GM12891 (cell line): ENCODE measurements at places on chromosomes 1 and 21.

GRCh38 chr1:151134991-151135390 is 11.4 kb downstream of the SEMA6C start:
- DNase-seq, result no peak

DNA sequence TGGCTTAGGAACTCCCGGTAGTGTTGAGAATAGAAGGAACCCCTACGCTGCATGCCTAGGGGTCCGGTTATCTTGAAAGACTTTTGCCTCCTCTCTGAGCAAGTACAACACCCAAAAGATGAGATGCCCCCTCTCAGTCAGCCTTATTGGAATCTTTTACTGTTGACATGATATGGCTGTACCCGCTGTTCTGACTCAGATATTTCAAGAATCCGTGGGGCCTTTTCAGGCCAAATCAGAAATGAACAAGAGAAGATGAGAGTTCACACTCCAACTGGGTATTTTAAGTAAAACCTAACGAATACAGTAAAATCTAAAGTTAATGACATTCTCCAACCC is 164.2 kb downstream of the PPIAL4G start:
- DNase-seq, result no peak

- no peak for DNase-seq
Measured at GRCh38 chr1:160354388-160354985, 11.3 kb downstream of the NCSTN start.

DNA sequence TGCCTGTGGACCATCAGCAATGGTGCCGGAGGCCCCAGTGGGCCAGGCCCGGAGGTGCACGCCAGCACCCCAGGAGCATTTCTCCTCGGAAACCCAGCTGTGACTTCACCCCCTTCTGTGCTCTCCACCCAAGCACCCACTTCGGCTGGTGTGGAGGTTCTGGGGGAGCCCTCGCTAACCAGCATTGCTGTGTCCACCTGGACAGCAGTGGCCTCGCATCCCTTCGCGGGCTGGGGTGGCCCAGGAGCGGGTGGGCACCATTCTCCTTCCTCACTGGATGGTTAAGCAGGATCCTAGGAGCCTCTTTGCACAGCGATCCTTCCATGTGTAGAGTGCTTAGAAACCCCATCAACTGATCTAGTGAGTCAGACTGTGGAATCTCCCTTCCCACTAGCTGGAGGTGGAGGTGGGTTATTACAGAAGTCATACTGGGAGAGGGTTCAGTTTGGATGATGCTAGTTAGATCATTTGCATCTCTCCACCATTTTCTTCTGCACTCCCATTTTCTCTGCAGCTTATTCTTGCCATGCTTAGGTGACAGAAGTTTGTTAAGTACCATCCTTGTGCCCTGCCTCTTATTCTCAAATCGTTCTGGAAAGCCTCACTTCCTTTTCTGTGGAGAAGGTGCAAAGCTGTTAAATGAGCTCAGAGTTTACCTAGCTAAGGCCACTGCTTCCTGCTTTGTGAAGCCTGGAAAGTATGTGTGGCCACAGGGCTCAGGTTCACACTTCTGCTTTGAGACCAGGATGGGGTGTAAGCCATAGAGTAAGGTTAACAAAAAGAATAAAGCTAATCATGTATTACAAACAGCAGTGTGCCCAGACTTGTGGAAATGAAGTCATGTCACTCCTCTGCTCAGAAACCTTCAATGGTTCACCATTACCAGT is 32.3 kb downstream of the TBX19 start:
- no peak for DNase-seq

- no peak for DNase-seq
Measured at GRCh38 chr1:50735443-50735842, 224.6 kb downstream of the FAF1 start.

DNA sequence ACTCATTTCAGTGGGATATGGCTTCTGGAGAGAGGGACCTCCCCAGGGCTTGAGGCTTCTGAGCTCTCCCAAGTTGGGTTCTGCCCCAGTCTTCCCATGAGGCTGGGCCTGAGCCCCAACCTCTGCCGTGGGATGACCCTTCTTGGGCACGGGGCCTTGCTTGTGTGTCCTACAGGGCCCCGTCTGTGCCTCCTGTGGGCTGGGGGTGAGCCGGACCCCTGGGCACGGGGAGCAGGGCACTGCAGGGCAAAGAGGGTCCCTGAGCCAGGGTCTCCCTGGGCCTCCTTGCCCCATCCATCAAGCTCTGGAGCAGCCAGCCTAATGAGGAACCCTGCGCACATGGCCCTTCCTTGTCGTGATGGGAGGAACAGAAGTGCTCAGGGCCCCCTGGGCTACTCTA is 5.2 kb upstream of the SMYD3 start:
- no peak for DNase-seq

DNA sequence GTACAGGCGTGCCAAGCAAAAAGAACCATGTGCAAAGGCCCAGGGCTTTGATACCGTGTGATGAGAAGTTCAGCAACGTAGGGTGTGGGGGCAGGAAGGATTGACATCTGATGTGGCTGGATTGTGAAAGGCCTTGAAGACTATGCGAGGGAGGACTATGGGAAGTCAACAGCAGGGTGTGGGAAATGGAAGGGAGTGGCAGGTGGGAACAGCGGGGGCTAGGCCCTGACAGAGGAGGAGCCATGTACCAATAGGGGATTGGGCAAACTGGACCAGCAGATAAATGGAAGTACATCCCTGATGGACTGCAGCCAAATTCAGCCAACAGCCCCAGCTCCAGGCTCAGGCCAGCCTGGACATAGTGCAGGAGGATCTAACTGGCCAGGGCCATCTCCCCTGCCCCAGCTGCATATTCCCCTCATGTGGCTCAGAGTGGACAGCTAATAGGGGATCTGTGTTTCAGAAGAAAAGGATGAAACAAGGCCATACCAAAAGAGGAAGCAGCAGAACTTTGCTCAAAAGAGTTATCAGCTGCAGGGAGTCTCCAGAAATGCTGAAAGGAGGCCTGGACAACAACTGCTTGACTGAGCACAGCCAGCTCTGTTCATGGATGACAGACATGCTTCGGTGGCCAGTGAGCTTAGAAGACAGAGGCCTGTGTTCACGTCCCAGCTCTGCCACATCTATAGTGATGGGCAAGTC is 140.2 kb upstream of the SGIP1 start:
- no peak for DNase-seq

DNA sequence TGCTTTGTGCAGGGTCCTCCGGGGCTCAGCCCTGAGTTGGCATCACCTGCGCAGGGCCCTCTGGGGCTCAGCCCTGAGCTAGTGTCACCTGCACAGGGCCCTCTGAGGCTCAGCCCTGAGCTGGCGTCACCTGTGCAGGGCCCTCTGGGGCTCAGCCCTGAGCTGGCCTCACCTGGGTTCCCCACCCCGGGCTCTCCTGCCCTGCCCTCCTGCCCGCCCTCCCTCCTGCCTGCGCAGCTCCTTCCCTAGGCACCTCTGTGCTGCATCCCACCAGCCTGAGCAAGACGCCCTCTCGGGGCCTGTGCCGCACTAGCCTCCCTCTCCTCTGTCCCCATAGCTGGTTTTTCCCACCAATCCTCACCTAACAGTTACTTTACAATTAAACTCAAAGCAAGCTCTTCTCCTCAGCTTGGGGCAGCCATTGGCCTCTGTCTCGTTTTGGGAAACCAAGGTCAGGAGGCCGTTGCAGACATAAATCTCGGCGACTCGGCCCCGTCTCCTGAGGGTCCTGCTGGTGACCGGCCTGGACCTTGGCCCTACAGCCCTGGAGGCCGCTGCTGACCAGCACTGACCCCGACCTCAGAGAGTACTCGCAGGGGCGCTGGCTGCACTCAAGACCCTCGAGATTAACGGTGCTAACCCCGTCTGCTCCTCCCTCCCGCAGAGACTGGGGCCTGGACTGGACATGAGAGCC is 22.7 kb downstream of the COL6A1 start:
- DNase-seq, result no peak

DNA sequence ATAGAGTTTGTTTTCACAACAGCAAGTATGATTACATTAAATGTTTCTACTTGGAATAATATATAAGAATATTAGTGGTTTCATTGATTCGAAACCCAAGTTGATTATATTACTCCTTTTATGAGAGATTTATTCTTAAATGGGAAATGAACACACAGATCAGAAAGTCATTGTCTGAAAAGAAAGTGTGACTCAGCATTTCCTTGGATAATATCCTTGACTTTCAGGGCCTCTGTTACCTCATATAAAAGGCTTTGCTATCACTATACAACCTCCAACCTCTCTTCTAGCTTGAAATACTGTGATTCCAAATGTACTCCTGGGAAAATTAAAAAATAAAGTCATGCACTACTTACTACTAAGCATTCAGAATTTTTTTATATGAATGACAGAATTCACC is 295.3 kb upstream of the LYPLAL1 start:
- no peak for DNase-seq

GRCh38 chr1:82565546-82565945 is 764.8 kb downstream of the ADGRL2 start:
- DNase-seq, result no peak

DNA sequence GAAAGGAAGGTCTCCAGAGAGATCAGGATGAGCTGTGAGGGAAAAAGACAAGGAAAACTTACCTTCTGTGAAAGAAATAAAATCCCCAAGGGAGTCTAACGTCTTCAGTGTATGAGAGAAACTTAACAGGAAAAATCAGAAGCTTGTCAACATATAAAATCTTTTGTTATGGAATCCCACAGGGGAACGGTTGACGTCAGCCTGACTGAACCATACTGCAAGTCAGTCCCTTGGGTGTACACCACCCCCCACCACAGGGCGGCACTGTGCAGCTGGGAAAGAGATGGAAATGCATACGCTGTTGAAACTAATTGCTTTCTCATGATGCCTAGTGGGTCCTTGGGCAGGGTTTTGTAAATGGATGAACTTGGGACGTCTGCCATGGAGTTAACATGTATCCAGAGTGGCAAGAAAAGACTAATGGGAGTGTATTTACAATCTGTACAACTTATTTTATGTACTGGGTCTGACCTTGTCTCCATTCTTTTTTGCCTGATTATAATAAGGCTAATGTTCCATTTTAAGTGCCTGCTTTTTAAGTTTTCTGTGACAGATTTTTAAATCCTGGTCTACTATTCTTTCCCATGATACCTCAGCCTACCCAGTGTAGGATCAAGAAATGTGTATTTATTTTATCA is 22.7 kb downstream of the UTP25 start:
- no peak for DNase-seq
